Muscle of back (tissue), 13 donors: ENCODE measurements at places on chromosomes 5 and 9.
A peak's percentile ranks its signal among the peaks of the same experiment; 100 is the strongest.

DNA sequence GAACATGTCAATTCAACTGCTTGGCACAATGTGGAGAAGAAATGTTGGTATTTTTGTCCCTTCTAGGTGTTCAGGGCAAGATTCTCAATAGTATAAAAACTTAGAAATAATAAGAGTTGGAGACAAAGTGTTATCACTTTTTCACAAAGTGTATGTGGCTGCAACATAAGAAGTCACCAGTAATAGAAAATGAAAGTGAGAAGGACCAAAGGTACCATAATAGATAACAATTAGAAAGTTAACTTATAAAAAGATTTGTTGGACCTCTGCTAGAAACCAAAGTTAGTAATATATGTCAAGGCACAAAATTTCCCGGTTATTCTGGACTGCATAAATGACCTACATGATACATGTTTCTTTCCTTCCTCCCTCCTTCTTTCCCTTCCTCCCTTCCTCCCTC, 1535.3 kb downstream of the EFNA5 start:
- DNase-seq, result no peak

DNA sequence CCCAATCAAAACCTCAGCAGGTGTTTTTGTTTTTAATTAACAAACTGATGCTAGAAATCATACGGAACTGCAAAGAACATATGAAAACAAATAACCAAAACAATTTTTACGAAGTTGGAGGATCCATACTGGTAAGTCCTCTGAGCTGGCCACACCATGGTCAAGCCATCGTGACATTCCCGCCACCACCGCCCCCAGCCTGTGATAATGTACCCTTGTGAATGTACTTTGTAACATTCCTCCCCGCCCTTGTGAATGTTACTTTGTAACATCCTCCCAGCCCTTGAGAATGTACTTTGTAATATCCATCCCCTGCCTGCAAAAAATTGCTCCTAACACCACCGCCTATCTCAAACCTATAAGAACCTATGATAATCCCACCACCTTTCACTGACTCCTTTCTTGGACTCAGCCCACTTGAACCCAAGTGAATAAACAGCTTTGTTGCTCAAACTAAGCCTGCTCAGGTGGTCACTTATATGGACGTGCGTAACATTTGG, 63.3 kb downstream of the RAPGEF6 start:
- no peak for DNase-seq

- no peak for DNase-seq
Observed at GRCh38 chr9:13165236-13165945, 114.1 kb downstream of the MPDZ start.

DNA sequence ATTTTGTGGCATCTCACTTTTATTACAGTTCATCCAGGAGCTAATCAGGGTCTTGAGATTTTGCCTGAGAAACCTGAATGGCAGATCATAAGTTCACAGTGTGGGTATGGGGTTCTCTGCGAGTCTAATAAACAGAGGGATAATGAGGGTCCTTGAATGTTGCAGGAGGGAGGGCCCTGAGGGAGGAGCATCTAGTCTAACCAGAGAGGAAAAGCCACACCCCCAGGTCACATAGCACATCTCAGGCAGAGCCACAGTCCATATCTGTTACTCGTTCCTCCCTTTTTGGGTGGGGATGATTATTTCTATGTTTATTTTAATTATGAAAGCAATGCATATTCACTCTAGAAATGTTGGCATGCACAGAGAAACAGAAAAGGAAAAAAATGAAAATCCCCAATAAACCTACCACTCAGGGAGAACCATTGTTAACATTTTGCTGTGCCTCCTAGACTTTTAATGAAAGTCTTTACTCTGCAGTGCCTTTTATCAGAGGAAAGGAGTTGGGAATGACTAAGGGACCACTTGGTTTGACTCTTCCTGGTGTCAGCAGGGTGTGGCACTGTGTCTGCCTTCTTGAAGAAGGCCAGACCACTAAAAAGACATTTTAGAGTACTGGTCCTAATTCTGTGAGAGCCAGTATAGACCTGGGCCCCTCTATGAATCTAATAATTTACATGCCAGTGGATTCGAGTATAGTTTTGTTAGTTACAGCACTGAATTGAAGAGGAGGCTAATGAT, 2.8 kb downstream of the GALNT12 start:
- DNase-seq, result no peak

DNA sequence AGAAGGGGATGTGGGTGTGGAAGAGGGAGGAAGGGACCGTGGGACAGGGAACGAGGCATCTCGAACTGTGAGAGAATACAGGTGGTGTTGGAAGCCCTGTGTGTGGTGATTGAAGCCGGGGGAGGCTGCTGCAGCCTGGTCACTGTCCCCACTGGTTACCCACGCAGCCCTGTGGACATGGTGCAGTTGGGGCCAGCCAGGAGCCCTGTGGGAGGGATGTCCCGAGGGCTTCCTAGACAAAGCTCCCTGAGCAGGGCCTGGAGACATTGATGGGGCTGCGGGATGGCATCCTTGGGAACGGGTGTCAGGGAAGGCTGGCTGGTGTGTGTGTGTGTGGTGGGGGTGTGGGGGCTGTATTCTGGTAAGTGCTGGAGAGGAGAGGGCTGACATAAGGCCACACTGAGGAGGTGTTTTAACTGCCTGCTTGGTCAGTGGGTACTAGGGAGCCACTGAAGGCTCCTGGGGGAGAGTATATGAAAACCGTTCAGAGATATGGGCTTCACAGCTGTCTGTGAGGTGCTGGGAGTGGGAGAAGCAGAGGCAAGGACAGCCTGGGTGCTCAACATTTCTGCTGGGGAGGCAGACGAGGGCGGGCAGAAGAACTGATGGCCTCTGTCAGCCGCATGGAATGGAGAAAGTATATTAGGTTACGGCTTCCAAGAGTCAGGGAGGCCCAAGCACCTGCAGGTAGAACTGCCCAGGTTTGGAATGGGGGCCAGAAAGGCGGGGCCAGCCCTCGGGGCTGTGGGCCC, 20.0 kb downstream of the WNK2 start:
- DNase-seq, result no peak

DNA sequence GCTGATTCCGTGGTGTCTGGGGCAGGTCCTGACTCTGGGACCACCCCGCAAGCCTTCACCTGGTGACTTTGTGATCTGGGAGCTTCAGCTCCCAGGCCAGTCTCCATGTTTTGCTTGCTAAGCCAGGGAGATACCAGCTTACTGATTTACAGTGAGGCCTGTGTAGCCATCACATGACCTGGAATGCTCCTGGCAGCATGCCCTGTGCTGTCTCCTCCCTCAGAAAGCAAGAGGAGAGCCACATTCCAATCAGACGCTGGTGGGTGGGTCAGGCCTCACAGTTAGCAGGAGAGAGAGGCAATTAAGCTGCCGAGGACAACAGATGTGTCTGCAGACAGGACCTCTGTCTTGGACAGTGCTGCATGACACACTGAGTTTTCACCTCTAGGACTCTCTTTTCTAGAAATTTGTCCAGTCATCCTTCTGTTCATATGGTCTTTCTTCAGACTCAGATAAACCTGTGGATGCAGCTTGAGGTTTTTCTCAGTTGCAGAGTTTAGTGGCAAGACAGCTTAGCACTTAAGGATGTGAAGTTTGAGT, 24.4 kb upstream of the GRPEL2 start:
- peak; percentile 82 for DNase-seq

DNA sequence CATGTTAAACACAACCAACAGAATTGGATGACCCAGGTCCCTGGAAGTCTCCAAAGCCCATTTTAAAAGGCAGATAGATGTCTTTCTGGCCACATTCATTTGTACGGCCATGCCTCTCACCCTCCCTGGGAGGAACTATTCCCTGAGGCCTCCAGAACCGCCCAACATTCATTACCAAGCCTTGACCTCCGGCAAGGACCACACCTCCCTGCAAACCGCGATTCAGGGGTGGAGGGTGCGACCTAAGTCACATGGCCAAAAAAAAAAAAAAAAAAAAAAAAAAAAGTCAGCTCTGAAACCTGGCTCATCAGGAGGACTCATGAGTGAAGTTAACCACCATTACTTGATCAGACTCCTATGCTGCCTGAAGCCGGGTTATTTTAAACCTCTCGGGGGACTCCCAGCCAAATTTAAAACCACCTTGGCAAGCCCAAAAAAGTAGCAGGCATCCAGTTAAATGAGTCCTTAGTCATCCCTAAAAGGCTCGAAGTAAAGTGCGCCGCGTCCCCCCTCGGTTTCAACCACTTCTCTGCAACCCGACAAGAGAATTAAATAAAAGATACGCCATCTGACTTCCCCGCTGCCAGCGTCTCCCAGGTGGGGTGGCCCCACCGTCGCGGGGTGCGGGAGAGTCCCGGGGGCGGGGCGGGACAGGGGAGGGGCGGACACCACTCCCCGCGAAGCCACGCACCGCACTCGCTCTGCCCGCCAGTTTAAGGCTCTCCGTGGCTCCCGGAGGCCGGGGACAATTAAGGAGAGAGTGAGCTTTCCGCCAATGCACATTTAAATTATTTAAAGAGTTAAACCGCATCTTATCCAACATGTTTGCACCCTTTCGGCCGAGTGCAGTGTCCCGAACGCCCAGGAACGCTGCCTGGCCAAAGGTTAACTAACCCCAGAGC, 2.3 kb downstream of the KLF9 start:
- DNase-seq, result no peak

DNA sequence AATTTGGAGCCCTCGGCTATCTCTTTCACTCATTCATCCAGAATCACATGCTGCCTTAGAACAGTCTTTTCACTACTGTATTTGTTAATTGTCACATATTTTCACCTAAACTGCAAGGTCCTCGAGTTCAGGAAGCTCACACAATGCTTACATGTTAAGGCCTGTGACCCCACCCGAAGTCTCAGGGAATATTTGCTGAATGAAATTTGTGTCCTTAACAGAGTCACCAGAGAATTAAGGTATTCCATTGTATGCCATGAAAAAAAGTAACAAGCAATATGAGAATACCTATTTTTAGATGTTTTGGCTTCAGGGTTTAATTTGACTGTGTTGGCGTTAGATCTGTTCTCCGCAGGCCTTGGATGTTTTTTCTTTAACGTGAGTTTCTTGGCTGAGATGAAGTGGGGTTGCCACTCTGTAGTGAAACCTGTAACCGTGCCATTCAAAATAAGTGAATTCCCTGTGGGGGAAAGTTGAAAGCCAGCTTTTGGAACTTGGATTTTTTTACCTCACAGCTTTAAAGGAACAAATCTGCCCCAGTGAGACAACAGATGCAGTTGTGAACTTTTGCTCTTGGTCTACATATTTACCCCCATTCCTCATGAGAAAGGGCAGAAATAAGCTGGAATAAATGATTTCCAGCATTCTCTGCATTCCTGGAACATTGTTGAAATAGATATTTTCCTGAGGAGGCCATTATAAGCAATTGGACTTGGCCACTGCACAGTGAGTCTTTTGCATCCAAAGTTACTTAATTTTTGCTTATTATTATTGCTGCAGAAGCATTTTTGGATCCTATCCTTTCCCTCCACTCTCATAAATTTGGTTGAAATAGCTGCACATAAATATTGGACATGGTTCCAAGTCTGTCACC, 35.9 kb upstream of the FBP1 start:
- peak; percentile 65 for DNase-seq

DNA sequence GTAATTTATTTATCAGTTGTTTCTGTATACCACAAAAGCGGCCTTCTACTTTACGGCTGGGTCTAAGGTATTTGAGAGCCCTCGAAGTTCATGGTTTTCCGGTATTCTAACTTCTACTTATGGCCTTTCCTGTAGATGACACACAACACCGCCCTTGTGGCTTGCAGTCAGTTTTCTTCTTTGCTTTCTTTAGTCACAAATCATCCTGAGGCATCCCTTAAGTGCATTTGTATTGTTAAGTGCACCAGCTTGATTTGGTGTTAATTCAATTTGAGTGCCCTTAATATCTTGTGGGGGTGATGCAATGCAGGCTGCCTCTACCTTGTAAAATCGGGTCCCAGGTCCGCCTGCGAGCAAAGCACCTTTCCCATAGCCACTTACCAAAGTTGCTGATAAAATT, 511.9 kb downstream of the CCDC171 start:
- no peak for DNase-seq

- no peak for DNase-seq
Observed at GRCh38 chr5:179112469-179113142, 52.4 kb downstream of the ZNF354C start.

DNA sequence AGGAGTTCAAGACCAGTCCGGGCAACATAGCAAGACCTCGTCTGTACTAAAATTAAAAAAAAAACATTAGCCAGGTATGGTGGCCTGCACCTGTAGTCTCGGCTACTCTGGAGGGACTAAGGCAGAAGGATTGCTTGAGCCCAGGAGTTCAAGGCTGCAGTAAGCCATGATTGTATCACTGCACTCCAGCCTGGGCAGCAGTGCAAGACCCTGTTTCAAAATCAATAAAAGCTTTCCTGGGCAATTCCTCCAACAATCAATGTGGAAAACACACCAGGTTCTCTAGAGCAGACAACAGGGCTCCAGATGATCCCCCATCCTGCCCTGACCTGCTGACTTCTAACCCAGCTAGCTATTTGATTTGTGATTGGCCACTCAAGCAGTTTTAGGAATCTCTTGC, 1.2 kb downstream of the AK8 start:
- DNase-seq, result no peak

DNA sequence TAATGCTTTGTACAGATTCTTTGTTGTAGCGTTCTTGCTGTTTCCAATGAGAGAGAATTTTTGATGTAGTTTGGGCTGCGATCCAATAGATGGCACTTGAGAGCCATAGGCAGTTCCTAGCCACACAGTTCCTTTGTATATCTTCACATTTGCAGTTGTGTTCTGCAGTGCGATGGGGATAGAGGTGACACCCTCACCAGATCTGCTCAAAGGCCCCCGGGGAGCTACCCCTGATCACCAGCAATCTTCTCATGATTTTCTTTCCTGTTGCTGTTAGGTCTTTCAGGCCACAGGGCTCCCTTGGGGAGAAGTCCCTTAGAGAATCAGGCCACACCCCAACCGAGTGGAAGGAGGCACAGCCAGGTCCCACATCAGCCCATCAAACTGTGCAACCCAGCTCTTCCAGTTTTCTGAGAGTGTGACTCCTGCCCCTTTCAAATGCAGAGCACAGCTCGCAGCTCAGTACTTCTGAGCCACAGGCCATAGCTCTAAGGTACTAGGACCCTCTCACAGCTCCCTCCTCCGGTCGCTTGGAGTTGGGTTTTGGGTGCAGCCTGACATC, 353.7 kb downstream of the SLCO4C1 start:
- no peak for DNase-seq

- DNase-seq, result no peak
Observed at GRCh38 chr9:133823189-133824105, 85.3 kb upstream of the SARDH start.

- no peak for DNase-seq
Observed at GRCh38 chr5:626850-627249, 14.7 kb downstream of the CEP72 start.

- DNase-seq, result peak; percentile 76
Observed at GRCh38 chr5:132489871-132490483, 596 bp downstream of the IRF1 start.

- no peak for DNase-seq
Observed at GRCh38 chr9:73074176-73074708, 77.4 kb upstream of the ANXA1 start.

DNA sequence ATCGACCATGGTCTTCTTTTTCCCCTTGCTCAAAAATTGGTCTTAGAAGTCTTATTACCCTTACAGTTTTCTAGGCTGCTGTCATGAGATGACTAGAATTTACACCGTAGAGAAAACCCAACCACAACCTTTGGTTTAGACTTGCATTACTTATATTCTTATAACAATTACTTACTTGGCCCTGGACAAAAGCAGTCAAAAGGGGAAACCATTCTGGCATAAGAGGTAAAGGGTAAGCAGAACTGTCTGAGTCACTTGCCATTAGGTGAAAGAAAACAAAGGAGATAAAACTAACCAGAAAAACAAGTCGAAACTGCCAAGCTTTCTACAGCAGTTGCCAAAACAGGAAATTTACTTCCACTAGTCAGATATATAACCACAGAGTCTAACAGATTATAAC, 17.9 kb downstream of the TMEM245 start:
- DNase-seq, result no peak
